HT1080 (cell line): ENCODE measurements at places on chromosomes 6 and 20.
A peak's percentile ranks its signal among the peaks of the same experiment; 100 is the strongest.

GRCh38 chr6:157848693-157849092, 25.6 kb downstream of the SNX9 start:
- no peak for DNase-seq

- peak; percentile 91 for DNase-seq
Measured at GRCh38 chr6:33579828-33580714, at the start of gene BAK1. BAK1 (minus strand) TSS chr6:33580276; CDS start chr6:33577604, 2,672 bp downstream.

DNA sequence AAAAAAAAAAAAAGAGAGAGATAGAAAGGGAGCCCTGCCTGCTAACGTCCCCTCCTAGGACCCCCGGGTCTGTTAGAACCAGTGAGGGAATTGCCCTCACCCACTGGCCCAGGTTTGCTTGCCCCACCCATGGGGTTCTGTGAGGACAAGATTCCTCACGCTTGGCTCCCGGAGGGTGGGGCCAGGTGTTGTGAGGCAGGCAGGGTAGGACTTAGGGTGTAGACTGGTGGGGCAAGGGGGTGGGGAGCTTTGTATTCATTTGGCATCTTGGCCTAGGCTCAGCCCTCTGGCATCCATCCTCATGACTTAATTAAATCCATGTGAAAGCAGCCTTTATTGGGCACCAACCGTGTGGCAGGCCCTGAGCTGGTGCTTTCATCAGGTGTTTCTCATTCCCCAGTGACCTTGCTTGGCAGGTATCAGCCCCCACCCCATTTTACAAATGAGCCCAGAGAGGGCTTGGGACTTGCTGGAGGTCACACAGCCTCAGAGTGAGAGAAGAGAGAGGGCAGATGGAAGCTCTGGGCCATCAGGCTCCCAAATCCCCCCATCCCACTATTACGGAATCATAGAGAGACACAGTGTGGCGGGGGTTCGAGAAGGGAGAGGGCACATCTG, 19.0 kb downstream of the RAB44 start:
- no peak for DNase-seq

- peak; percentile 84 for DNase-seq
Measured at GRCh38 chr20:57361517-57361916, 10.5 kb downstream of the RAE1 start.

GRCh38 chr6:14390805-14391204, 273.2 kb downstream of the CD83 start:
- no peak for DNase-seq
